Activated CD8-positive, alpha-beta memory T cell treated with anti-CD3 and anti-CD28 coated beads for 1 hour (primary cell): ENCODE measurements at places on chromosomes 12 and 14.

DNA sequence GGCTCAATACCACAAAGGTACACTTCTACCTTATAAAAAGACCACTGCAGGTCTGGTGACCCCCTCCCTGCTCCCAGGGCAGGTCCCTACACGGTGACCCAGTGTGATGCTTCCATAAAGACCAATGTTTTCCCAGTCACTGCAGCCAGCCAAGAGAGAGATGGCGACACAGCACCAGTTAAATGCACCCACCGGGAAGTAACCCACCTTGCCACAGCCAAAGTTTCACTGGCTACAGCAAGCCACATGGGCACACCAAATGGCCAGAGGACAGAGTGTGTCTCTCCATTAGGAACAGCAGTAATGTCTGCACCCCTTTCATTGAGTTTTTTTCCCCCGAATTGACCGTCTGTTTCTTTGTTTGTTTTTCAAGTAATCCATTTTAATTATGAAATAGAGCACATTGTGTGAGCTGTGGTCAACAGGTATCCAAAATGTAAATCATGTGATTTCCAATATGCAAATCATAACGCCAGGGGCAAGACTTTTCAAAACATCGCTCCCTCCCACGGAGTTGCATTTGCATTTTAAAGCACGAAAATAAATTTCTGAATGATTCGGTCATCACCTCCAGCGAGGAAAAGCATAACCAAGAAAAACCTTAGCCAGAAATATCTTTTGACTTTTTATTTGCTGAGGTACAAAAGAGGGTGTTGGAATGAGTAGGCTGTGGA is 48.9 kb upstream of the EML1 start:
- DNase-seq: no peak

- no peak for DNase-seq
Observed at GRCh38 chr12:87157791-87158190, 871.4 kb downstream of the C12orf50 start.

DNA sequence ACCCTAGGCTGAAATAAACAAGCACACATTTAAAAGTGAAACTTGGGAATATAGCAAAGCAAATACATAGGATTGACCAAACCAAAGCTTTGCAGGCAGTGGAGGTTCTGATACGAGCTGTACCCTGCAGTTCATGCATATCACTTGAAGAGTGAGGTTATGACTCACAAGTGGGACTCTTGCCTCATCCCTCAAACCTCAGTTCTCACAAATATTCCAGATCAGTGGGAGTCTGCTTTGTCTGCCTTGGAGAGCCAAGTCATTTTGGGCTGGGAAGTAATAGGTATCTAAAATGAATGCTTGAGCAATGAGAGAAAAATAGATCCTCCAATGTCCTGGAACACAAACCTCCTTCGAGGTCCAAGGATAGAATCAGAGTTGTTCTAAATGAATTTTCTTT is 116.4 kb downstream of the LRIG3 start:
- DNase-seq: no peak

DNA sequence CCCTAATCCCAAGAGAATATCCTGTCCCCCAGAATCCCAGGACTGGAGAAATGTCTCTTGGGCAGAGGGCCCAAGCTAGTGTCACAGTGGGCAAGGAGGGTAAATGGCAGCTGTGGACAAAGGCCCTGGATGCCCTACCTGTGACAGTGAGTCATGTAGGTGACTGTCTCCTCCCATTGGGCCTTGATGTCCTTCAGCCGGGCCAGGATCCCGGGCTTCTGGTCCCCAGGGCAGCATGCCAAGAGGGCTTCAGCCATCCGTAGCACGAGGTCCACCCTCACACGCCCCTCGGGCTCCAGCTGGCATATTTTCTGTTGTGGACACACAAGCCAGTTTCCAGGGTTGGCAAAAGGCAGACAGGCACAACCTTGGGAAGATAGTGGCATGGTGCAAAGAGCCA is 48.8 kb downstream of the SYNE3 start:
- DNase-seq: no peak

- no peak for DNase-seq
Observed at GRCh38 chr14:97359341-97359740, 562.2 kb downstream of the VRK1 start.

- no peak for DNase-seq
Observed at GRCh38 chr12:3362737-3363136, 128.3 kb upstream of the PRMT8 start.

DNA sequence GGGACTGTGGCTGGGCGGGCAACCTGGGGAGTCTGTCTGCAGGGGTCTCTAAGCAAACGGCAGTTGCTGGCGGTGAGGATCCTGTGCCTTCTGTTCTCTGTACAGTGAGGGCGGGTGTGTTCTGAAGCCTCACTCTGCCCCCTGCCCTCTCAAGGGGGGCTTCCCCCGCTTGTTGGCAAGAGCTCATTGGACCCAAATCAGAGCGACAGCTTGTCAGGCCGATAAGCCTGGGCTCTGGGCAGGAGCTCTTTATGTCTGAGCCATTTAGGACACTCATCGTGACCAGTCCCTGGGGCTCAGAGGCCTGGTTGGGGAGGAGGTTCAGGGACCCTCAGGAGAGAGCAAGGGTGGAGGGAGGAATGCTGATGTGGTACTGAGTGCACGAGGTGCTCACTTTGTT is 136.0 kb downstream of the TSPAN9 start:
- no peak for DNase-seq

GRCh38 chr12:89800435-89800834 is 91.8 kb upstream of the ATP2B1 start:
- DNase-seq: no peak

- DNase-seq: no peak
Observed at GRCh38 chr12:94513527-94513926, 53.9 kb upstream of the CEP83 start.

DNA sequence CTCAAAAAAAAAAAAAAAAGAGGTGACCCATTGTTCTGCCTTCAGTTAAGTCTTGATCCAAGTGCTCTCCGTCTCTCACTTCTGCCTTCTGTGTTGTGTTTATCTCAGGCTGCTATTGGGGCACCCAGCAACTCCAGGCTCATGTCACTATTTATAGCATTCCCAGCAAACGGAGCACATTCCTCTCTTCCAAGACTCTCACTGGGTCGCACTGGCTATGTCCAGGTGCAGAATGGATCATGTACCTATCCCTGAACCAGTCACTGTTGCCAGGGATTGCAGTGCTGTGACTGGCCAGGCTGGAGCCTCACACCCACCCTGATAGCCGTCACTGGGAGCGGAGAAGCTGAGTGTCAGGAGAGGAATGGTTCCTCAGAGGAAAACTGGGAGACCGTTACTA is 31.2 kb downstream of the RHOF start:
- no peak for DNase-seq

GRCh38 chr14:99143793-99144192 is 128.2 kb downstream of the BCL11B start:
- DNase-seq: no peak

DNA sequence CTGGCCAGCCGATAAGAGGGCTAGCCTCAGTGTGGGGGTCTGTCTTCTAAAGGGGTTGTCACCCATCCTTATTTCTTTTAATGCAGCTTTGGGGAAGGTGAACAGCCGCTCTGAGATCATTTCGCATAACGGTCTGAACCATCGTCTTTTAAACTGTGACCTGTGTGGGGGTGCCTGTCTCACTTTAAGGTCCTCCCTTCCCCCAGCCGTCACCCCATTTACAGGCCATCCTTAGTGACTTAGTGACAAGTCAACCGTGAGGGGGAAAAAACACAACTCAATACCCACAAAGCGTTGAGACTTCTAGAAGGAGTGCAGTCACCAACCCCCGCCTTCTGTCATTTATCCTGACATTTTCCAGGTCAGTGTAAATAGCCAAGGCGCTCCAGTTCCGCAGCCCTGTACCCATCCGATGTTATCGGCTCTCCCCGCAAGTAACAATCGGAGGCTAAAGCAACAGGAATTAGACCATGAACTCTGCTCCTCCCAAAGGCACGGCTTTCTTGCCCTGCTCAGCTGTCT is 505 bp upstream of the DENND5B start:
- DNase-seq: no peak

- no peak for DNase-seq
Observed at GRCh38 chr12:131457028-131457310, 253.9 kb upstream of the SFSWAP start.

DNA sequence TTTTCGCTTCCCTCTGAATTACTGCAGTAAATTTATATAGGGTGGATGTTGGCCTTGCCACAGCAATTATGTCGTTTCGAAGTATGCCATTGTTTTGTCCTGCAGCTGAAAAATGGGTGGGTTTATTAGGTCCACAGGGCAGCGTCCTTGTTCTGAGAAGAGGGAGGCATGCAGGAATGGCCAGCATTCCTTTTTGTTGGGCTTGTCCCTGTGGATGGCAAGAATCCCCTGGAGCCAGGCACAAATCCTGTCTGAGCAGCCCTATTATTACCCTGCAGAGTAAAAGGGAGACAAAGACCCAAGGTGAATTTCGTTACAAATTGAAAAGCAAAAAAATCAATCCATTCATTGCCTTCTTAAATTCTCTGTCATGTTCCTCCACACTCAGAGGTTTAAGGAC is 88.1 kb downstream of the CHST11 start:
- no peak for DNase-seq

DNA sequence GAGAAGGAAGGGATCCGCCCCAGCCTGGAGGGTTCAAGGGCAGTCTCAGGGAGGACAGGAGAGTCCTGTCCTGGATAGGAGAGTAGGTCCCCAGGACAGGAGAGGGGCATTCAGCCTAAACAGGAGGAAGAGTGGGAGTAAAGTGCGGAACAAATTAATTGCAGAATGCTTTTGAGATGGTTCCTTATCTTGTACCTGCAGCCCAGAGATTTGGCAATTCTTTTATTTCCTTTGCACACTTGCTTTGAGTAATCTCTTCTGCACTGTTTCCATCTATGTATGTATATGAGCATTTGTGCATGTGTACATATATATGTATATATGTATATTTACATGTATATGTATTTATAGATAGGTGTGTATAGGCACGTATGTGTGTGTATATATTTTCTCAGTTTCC is 22.7 kb downstream of the PLEK2 start:
- DNase-seq: no peak

DNA sequence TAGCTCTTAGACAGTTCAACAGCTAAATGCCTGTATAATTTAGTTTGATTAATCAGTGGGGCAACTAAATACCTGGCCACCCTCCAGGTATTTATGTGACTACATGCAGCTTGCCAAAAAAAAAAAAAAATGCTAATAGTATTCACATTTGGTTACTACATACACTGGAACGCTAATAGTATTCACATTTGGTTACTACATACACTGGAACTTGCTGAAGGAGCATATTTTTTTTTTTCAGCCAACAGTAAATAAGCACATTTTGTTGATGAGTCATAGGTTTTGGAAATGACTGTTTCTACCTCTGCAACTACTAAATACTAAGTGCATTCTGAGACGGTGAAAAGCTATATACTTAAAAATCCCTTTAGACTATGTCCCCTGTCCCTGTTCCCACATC is 1172.3 kb downstream of the LRFN5 start:
- no peak for DNase-seq
